Effector memory CD4-positive, alpha-beta T cell (primary cell): ENCODE measurements at places on chromosomes 13 and 19.

DNA sequence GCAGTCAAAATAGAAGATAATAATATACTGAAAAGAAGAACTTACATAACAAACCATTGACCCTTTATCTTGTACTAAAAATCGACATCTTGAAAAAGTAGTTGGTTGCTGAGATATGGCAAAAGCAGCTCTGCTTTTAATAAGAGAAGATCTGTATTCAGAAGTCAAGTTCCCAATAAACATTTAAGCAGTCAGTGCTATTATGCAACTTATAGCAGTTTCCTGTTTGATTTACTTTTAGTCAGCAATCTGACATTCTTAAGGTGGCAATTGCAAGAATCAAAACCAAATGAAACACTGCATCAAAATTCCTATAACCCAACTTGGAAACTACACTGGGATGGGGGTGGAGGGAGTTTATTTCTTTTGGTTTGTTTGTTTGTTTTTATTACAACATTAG lies 165.5 kb downstream of the TBC1D4 start:
- H3K36me3 ChIP-seq = no peaks in the 10 kb centered on the region
- no peak for DNase-seq
- no peaks in the 10 kb centered on the region for H3K27me3 ChIP-seq

GRCh38 chr13:27954406-27954851 lies 14.7 kb downstream of the CDX2 start:
- H3K36me3 ChIP-seq = no peaks in the 10 kb centered on the region
- H3K4me1 ChIP-seq = peaks cover 14% of the 10 kb centered on the region
- H3K27me3 ChIP-seq = peaks cover 34% of the 10 kb centered on the region
- H3K4me3 ChIP-seq = peak overlapping the region; percentile 53

DNA sequence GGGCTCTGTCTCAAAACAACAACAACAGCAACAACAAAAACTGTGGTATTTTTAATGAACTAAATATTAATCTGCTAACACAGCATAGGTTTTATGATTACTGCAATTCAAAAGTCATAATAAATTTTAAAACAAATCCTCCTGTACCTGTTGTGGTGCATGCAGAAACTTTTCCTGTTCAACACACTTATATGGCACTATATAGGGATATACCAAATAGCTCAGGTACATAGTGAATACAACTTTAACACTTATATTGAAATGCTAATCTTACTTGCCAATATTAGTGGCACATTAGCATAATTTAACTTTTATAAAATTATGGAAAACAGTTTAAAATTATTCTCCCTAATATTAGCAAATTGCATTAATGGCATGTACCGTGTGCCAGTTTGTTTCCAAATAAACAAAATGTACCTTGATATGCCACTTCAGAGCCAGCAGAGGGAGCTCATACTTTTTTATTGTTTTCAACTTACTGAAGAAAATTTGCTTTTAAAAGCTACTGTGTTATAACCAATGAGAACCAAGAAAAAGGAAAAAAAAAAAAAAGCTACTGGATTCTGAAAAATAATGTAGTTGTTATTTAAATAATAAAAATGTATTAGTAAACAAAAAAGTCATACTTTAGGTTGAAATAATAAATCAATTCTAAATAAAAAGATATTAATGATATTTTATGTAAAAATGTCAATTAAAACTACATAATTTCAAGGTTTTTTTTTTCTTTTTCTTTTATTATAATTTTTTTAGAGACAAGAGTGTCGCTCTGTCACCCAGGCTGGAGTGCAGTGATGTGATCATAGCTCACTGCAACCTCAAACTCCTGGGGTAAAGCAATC lies 18.0 kb upstream of the RBM26 start:
- DNase-seq = no peak
- H3K27me3 ChIP-seq = no peaks in the 10 kb centered on the region
- no peaks in the 10 kb centered on the region for H3K36me3 ChIP-seq
- no peak overlapping the region for H3K27ac ChIP-seq

DNA sequence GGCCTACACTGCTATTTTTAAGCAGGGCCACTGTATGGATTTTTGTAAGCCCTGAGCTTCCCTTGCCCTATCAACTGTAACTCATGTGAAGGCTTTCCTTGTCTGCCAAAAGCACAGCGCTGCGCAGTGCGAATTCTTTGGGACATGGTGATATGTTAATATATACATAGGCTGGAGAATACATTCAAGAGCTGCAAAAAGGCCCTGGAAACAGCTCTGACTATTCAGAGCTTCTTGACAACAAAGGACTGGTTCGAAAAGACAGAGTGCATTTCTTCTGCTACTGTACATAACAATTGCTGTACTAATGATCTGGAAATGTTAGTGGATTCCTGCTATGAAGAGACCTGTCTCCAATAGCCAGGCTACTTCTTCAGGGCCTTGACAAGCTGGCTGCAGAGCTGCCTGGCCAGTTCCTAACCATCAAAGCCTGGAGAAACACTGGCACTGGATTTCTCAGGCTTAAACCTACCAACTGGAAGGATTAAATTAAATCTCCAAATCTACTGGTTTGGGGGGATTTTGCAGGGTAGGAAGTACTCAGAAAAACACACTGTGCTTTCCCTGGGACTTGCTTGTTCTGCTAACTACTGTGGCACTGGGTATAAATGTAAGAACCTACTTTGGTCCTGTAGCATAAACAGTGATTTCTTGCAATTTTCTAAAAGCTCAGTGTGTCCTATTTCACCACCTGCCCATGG lies 246.9 kb downstream of the DNAJC15 start:
- H3K4me3 ChIP-seq = no peak overlapping the region
- H3K27ac ChIP-seq = no peak overlapping the region
- no peak for DNase-seq
- no peaks in the 10 kb centered on the region for H3K4me1 ChIP-seq
- no peaks in the 10 kb centered on the region for H3K27me3 ChIP-seq
- H3K36me3 ChIP-seq = no peaks in the 10 kb centered on the region

- no peak for DNase-seq
- H3K36me3 ChIP-seq = no peaks in the 10 kb centered on the region
- H3K4me1 ChIP-seq = no peaks in the 10 kb centered on the region
Observed at GRCh38 chr19:20278342-20278741, 111.3 kb downstream of the ZNF486 start.

DNA sequence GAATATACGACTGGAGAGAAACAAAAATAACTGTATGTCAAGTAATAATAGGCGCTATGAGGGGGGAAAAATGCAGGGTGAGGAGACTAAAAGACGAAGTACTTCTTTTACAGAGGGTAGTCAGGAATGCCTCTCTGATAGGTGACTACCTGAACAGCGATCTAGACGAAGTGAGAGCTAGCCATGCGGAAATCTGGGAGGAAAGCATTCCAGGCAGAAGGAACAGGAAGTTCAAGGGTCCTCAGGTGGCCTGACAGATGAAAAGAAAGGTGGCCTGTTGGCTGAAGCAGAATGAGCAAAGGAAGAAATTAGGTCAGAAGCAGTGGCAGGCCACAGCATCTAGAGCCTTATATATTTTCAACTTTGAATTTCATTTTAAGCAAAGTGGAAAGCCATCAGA lies 13.3 kb downstream of the ZDHHC20 start:
- H3K4me3 ChIP-seq = no peak overlapping the region
- no peaks in the 10 kb centered on the region for H3K27me3 ChIP-seq
- H3K4me1 ChIP-seq = no peaks in the 10 kb centered on the region
- no peaks in the 10 kb centered on the region for H3K36me3 ChIP-seq
- no peak overlapping the region for H3K27ac ChIP-seq
- no peak for DNase-seq

DNA sequence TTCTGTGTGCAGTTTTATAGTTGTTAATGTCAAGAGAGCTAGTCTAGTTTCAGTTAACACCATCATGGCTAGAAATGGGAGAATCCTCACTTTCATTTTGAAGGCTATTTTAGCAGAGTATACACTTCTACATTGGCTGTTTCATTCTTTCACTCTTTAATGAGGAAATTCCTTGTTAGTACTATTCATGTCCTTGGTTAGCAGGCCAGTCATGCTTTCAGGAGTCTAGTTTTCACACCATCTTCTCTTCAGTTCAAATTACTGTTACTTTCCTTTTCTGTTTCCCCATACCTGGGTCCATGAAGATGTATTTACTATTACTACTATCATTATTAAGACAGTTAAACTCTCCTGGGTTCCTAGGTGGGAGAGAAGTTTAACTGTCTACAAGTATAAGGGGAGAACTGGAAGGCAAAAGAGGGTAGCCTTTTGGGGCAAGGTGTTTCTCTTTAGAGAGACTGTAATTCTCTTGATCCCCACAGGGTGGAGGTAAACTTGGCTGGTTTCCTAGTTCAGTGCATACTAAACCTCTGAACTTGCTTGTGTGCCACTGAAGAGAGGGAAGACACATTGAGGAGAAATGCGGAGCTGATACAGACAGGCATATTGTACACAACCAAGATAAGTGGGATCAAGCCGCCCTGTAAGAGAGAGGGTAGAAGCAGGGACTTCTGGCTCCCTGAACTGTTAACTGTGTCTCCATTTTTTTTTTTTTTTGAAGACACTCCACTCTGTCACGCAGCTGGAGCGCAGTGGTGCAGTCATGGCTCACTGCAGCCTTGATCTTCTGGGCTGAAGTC lies 41.3 kb upstream of the IGFL4 start:
- no peak overlapping the region for H3K4me3 ChIP-seq
- H3K36me3 ChIP-seq = no peaks in the 10 kb centered on the region
- H3K27ac ChIP-seq = no peak overlapping the region
- H3K4me1 ChIP-seq = peaks cover 1% of the 10 kb centered on the region
- no peak for DNase-seq

GRCh38 chr19:11971041-11971440 lies 6.2 kb downstream of the ZNF763 start:
- DNase-seq = no peak
- no peak overlapping the region for H3K27ac ChIP-seq
- H3K27me3 ChIP-seq = no peaks in the 10 kb centered on the region
- H3K4me1 ChIP-seq = no peaks in the 10 kb centered on the region
- H3K4me3 ChIP-seq = no peak overlapping the region
- H3K36me3 ChIP-seq = no peaks in the 10 kb centered on the region

- DNase-seq = no peak
- H3K27me3 ChIP-seq = no peaks in the 10 kb centered on the region
- no peaks in the 10 kb centered on the region for H3K4me1 ChIP-seq
- H3K4me3 ChIP-seq = no peak overlapping the region
- H3K27ac ChIP-seq = no peak overlapping the region
- H3K36me3 ChIP-seq = no peaks in the 10 kb centered on the region
Observed at GRCh38 chr13:58446979-58447378, 815.4 kb downstream of the PCDH17 start.

DNA sequence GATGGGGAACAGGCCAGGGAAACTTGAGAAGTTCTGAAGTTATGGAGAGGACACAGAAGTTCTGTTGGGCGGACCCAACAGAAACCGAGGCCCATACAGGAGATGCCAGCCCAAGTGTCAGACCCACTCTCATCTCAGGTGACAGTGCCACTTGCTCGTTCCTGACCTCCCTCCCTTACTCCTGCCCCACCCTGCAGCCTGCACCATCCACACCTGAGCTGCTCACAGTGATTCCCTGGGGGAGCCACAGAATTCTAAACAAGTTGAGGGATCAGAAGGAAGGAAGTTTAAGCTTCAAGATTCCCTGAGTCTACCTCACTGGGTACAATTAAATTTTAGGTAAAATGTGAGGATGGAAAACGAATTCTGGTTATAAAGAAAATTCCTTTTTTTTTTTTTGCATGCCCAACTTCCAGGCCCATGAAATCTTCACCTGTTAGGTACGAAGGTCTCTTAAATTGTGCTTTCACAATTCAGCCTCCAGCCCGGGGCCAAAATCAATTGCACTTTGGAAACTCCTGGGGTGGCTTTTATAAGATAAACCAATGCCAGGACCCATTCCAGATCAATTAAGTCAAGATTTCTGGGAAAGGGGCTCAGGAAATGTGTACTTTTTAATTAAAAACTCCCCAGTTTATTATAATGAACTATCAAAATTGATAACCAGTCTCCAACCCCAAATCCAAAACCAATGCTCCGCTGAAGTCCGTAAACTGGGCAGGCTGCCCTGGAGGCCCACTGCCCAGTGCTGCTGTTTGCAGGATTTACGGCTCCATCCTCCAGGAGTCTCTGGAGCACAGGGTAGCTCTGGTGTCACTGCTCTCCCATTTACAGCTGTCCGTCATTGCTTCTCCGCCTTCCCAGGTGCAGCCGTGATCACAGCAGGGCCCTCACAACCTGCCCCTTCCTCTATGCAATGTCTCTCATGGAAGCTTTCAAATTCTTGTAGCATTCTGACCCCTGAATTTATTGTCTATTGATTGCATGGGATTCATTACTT lies 643.5 kb downstream of the UQCRFS1 start:
- no peak overlapping the region for H3K27ac ChIP-seq
- H3K27me3 ChIP-seq = no peaks in the 10 kb centered on the region
- DNase-seq = no peak
- no peaks in the 10 kb centered on the region for H3K4me1 ChIP-seq
- H3K4me3 ChIP-seq = no peak overlapping the region
- H3K36me3 ChIP-seq = no peaks in the 10 kb centered on the region

DNA sequence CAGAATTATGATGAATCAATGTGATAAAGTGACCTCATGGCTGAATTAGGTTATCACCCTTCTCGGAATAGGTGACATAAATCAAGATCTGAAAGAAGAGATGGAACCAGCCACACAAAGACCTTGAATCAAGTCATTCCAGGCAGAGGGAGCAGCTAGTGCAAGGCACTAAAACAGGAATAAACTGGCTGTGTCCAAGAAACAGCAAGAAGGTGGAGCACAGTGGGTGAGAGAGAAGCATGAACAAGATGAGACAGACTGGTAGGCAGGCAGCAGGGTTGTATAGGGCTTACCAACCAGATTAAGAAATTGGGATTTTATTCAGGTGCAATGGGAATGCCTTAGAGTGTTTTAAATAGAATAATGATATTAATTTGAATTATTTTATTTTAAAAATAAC lies 470.3 kb downstream of the PCDH20 start:
- H3K4me1 ChIP-seq = no peaks in the 10 kb centered on the region
- H3K4me3 ChIP-seq = no peak overlapping the region
- no peak overlapping the region for H3K27ac ChIP-seq

GRCh38 chr13:110474713-110475112 lies 86.8 kb downstream of the RAB20 start:
- H3K4me3 ChIP-seq = no peak overlapping the region
- H3K4me1 ChIP-seq = no peaks in the 10 kb centered on the region
- DNase-seq = no peak
- H3K36me3 ChIP-seq = no peaks in the 10 kb centered on the region
- H3K27ac ChIP-seq = no peak overlapping the region
- H3K27me3 ChIP-seq = no peaks in the 10 kb centered on the region

DNA sequence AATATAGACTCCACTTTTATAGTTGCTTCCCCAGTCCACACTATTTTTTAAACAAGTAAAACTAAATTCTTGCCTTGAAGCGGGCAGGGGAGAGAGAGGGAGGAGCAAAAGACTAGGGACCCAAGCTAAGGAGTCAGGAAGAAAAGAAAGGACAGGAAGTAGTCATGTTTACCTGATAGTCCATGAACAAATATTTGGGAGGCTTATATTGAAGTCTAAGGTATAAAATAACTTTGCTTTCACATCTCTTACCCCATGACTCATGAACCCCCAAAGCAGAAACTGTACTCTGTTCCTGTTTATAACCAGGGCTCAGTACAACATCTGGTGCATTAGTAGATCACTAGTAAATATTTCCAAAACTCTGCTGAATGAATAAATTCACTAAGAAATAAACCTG lies 67.3 kb downstream of the ZAR1L start:
- DNase-seq = no peak
- H3K4me3 ChIP-seq = no peak overlapping the region
- H3K36me3 ChIP-seq = peaks cover 6% of the 10 kb centered on the region
- no peak overlapping the region for H3K27ac ChIP-seq
- H3K4me1 ChIP-seq = no peaks in the 10 kb centered on the region
- H3K27me3 ChIP-seq = no peaks in the 10 kb centered on the region

- H3K4me1 ChIP-seq = no peaks in the 10 kb centered on the region
- no peak overlapping the region for H3K4me3 ChIP-seq
- no peak for DNase-seq
- H3K27me3 ChIP-seq = no peaks in the 10 kb centered on the region
- H3K36me3 ChIP-seq = no peaks in the 10 kb centered on the region
Observed at GRCh38 chr13:111093136-111093535, 22.0 kb upstream of the ARHGEF7 start.
